ENCODE measurements at places on chromosomes 2 and 18.
A peak's percentile ranks its signal among the peaks of the same experiment; 100 is the strongest.

- no peak for DNase-seq
Observed at GRCh38 chr2:156470975-156471583, 34.9 kb downstream of the GPD2 start.

DNA sequence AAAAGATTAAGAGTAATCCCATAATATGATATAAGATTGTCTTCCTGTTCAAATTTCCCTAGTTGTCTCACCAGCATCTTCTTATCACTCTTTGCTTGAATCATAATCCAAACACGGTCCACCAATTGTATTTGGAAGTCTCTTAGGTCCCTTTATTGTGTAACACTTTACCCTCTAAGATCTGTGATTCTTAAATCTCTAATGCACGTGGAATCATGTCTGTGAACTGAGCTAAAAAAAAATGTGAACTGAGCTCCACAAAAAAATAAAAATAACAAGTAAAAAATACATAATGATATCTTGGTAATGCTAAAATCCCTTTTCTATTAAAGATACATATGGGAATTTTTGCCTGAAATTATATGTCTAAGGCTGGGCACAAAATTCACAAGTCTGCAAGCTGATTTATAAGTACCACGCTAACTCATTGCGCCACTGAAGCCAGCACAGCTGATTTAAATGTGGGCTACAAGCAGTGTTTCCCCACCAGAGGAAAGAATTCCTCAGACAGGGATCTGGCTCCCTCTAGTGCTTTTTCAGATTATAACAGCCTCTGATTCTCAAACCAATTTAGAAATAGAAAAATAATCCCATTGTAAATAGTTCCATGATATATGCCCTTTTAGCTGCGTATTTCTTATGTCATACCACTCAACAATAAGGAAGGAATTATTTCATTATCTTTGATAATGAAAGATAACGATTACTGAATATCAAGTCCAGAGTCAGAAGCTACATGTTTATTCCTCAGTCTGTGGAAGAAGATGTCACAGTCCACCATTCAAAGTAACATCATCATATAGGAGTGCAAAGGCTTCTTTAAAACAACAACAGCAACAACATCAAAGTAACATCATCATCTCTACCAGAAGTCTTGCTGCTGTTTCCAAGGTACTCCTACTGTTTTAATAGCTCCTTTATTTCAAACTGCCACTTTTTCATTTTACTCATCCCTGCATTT lies 22.9 kb downstream of the RBM43 start:
- no peak for DNase-seq

- no peak for DNase-seq
Observed at GRCh38 chr18:574149-574860, 5.9 kb upstream of the CETN1 start.

- no peak for DNase-seq
Observed at GRCh38 chr2:77294474-77294873, 227.7 kb downstream of the LRRTM4 start.

- DNase-seq = peak; percentile 4
Observed at GRCh38 chr18:10015941-10016819, 102.4 kb downstream of the VAPA start.

- DNase-seq = no peak
Observed at GRCh38 chr2:100292022-100292580, 30.2 kb downstream of the LONRF2 start.

GRCh38 chr18:74289137-74289536 lies 2.6 kb downstream of the CYB5A start:
- DNase-seq = no peak

- no peak for DNase-seq
Observed at GRCh38 chr2:182447863-182448262, 21.0 kb upstream of the PDE1A start.

DNA sequence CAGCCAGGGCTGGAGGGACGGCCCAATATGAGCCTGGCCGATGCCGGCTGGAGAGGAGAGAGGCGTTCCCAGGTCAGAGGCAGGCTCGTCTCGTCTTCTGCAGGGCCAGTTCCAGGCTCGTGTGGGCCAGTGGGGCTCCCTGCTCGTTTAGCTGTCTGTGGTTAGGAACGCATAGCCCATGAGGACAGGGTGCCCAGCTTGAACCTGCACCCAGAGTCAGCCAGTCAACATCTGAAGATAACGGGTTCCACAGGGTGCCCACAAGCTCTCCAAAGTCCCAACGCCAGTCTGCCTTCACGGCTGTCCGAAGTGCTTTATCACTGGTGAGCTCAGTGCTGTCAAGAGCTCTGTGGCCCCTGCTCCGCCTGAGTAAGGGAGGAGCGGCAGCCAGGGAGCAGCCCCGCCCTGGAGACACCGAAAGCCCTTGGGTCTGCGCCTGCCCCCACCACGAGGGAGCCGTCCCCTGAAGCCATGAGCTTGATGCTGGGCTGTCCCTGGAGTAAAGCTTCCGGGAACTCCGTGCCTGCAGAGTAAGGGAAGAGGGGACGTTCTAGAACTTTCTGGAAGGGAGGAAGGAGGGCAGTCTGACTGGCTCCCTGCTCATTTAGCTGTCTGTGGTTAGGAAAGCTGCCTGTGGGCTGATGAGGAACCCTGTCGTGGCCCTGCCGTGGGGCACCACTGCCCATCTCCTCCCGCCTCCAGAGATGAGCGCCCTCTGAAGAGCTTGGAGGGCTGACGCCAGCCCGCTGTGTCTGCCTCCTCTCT lies 2.7 kb upstream of the HSBP1L1 start:
- DNase-seq = no peak

- peak; percentile 68 for DNase-seq
Observed at GRCh38 chr2:109466674-109467575, 146.8 kb downstream of the SEPTIN10 start.

- no peak for DNase-seq
Observed at GRCh38 chr2:88481691-88482336, 29.3 kb upstream of the FOXI3 start.

- DNase-seq = no peak
Observed at GRCh38 chr2:14896330-14897030, 264.0 kb downstream of the LRATD1 start.

DNA sequence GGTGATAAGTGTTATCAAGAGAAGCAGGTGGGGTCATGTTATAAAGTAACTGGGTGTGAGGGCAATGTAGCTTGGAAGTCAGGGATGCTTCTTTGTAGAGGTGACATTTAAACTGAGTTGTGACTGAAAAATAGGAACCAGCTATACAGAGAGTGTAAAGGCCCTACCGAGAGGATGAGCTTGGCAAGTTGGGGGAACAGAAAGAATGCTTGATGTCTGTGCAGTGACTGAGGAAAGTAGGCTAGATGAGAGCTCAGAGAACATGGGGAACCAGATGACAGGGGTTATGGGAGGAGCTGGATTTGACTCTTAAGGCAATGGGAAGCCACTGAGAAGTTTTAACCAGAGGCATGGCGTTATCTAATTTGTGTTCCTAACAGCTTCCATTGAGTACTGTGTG lies 115.3 kb downstream of the DOCK10 start:
- DNase-seq = no peak

DNA sequence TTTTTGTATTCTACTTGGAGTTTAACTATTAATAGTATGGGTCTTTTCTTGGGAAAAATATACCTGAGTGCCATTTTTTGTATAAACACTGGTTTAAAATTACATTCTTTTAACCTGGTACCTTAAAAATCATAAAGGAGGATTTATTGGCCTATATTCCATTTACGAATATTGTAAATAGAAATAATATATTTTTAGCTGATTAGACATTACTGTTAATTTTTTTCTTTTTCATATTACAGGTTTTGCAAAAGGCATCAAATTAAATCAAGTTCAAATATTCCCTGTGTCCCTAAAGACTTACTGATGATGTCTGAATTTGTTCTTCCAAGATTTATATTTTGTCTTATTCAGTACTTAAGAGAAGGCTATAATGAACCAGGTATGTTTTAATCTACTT lies 44.7 kb downstream of the UBR3 start:
- no peak for DNase-seq

- no peak for DNase-seq
Observed at GRCh38 chr2:79734518-79734917, 221.7 kb downstream of the CTNNA2 start.

DNA sequence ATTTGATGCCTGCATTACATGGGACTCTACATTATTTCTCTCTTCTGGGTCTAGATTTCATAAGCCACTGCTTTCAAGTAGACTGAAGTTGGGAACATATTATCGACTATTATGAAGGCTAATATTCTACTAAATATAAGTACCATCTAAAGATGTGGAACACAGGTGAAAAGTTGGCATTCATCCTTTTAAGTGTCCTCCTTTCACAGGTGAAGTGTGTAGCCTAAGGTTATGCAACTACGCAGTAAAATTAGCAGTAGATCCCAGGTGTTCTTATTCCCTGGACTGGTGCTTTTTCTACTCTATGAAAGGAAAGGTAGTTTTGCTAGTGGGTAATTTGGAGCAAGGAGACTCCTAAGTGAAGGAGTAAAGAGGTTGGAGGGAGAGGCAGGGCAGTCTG lies 88.2 kb upstream of the DPP10 start:
- no peak for DNase-seq

GRCh38 chr2:84940088-84940470 lies 30.9 kb upstream of the KCMF1 start:
- no peak for DNase-seq

DNA sequence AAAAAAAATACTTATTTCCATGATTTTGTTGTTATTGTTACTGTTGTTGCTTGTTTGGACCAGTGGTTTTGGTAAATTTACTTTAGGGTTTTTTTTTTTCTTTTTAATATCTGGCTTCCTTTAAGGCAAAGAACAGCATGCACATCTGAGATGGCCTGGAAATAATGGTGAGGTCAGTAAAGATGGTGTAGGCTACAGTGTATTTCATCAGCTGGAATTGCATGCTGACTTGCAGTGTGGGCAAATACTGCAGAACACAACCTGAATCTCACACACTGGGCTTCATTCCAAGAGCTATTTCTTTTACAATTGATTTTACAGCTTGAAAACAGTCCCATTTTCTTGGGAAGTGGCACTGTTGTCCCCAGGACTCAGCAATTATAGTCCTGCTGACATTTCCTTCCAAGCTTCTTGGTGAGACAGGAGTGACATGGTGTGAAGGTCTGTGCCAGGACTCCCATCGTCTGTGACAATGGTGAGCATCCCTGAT lies 376.1 kb upstream of the SOX11 start:
- DNase-seq = no peak

DNA sequence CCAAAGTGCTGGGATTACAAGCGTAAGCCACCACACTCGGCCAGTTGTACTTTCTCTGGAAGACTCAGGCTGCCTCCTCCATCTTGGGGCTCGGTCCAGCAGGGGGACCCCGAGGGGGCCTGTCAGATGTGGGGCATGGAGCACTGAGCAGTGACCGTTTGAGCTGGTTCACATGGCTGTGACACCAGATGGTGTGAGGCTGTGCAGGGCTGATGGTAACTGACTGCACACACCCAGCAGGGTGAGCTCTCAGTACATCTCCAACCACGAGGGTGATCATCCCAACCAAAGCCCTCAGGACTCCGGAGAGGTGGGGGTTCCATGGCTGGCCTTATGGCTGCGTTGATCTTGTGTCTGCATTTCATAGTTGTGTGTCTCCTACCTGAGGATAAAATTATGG lies 63.4 kb downstream of the FAM168B start:
- DNase-seq = no peak

- DNase-seq = no peak
Observed at GRCh38 chr2:209146682-209147320, 277.0 kb upstream of the MAP2 start.

DNA sequence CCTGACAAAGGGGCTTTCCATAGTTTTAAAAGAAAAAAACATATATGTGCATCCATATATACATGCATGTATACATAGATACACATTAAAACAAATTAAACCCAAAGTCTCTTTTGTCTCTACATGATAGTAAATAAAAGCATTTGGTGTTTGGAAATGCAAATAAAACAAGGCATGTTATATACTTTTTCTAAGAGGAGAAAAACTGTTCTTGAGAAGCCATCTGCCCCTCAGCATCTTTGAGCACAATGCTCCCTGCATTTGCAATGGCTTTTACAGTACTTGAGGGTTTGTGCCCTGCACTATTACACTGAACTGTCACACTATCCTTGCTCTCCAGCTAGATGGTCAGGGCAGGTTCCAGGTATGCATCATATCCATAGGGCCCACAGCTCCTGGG lies 210.2 kb downstream of the L3MBTL4 start:
- DNase-seq = no peak

- DNase-seq = no peak
Observed at GRCh38 chr2:112155331-112156151, 17.4 kb downstream of the FBLN7 start.

DNA sequence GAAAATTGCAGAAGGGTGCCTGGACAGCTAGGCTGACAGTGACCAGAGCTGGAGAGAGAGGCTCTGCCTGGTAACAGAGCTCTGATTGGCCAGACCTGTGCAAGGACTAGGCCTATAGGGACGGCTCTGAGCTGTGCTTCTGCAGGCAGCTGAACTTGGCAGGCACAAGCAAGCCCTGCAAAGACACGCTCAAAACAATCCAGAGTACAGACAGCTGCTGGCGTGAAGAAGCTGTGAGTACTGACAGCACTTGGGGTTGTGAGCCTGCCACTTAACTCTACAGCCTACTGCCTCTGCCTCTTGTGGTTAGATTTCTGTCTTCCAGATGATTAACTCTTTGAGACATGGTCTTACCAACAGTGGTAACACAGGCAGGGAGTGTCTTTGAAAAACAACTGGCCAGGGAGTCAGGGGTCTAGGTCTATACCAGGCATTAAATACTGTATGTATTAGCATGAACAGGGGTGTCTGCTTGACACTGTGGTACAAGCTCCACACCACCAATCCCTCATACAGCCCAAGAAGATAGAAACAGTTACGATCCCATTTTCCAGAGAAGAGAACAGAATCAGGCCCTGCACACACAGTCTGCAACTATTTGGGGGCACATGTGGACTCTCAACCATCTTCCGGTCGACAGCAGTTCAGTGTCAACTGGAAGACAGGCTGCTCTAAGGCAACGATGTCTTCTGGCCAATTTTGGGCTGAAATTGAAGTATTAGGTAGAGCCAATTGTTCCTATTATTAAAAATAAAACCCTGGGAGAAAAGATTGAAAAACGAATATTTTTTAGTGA lies 568.4 kb downstream of the TNS1 start:
- peak; percentile 84 for DNase-seq

- no peak for DNase-seq
Observed at GRCh38 chr2:1081451-1082225, 131.0 kb downstream of the SNTG2 start.

- DNase-seq = no peak
Observed at GRCh38 chr2:96491860-96492497, 13.2 kb downstream of the NEURL3 start.

GRCh38 chr2:144990661-144991060 lies 470.7 kb upstream of the ZEB2 start:
- DNase-seq = peak; percentile 56

DNA sequence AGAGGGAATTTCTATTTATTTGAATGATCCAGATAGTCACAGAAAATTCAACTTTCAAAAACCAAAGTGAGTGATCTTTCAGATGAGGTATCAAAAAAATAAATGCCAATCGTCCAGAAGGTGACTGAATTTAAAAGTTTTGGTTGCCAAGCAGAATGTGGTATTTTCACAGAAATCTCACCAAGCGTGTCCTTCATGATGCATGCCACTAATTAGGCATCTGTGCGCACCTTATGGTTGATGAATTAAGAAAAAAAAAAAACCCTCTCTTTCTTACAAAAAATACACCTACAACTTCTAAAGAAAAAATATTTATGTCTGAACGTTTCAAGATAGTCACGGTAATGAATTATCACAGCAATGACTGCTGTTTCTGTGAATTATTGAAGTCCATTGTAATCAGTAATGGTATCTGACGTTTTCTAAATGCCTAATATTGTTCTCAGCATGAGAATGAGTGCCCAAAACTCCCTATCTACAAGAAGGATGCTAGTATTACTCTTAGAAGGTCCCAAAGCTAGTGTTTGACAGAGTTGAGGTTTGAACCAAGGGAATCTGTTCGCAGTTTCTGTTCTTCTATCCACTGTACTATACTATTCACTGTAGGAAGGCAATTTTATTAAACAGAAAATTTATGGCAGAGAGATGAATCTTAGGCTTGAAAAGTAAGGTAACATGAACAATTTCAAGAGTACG lies 219.6 kb upstream of the NETO1 start:
- no peak for DNase-seq

Data from hippocampal formation (tissue), 2 donors.